ENCODE measurements at places on chromosomes 5 and 9.

- DNase-seq, result no peak
These were observed at the start of gene SMIM32 for GRCh38 chr5:136192526-136193321. Gene SMIM32, minus strand, starts transcription at chr5:136193162. Its CDS starts 638 bp downstream, at chr5:136192524.

DNA sequence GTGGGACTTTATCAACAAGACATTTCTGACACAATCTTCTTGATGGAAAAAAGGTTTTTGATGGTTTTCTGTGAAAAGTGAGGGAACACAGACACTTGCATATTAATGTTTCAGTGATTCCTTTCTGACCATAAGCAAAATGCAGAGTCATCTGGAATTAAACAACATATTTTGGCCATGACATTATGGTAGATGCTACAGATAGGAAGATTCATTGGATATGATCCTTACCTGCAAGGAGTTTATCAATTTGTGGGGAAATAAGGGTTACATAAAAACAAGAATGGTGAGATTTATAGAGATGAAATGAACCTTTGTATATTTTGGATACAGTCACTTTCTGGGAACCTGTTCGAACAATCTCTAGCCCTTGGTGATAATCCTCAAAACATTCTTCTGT, 155.3 kb upstream of the GNA14 start:
- DNase-seq, result no peak

DNA sequence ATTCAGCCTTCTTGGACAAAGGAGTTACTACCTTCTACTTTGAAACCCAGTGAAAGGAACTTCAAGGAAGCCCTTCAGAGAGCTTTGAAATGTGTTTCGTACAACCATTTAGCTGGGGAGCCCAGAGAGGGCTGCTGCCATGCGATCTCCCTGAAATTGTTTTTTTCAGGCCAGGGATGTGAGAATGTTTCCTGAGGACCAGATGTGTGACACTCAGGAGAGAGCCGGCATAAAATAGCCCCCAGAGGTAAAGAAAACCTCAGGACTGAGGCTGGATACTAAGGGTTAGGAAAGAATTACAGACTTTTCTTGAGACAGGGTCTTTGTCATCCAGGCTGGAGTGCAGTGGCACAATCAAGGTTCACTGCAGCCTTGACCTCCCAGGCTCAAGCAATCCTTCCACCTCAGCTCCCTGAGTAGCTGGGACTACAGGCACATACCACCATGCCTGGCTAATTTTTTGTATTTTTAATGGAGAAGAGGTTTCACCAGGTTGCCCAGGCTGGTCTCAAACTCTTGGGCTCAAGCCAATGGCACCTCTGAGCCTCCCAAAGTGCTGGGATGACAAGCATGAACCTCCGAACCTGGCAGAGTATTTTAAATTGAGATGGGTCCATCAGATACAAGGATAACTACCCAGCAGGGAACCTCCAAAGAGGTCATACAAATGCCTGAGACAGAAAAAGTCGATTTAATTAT, 8.4 kb downstream of the RPL37 start:
- DNase-seq, result no peak

GRCh38 chr9:78316166-78316892, 19.4 kb downstream of the PSAT1 start:
- DNase-seq, result no peak

GRCh38 chr5:181173027-181173419, 25.6 kb downstream of the OR2V2 start:
- DNase-seq, result no peak

DNA sequence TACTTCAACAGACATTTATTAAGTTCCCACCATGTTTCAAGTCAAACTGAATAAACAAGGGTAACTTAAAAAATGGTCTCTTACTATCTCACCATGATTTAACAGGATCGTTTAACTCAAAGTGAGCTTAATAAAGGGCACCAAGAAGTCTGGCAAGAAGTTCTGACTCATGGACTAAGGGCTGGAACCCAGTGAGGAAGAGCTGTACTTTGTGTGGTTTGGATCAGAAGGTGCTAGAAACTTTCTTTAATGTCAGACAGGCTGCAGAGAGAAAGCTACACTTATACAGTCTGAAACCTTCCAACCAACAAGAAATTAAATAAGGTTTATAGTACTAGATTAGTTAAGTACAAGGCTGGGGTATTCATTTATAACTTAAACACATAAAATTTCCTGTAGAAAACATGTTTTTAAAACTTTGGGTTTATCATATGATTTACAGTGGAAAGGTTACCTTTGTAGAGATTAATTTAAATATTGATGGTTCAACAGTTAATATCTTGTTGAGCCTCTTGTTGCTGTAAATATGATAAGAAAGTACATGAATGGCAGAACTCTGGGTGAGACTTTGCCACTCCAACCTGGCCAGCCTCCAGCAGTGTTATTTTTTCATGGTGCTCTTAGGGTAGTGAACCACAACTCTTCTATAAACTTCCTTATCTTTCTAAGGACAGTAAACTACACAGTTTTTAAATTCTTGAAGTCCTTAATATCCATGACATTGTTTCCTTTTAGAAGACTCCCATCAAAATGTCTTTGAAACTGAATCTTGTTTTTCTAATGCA, 162.8 kb downstream of the MAN2A1 start:
- DNase-seq, result peak; percentile 77

DNA sequence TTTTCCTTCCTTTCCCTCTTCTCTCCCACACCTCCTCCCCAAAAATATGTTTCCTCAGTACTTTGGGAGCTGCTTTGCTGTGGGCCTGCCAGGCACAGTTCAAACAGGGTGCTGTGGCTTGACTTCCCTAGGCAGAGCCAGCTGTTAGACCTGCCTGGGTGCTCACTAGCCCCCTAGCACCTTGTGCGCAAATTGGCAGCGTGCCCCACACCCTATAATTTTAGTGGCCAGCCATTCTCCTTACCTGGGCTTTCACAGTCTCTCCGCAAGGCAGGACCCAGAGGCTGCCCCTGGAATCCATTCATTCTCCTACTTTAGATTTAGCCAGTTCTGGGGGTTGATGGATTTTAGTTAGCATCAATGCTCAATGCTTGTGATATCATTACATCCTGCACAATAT, 72.3 kb downstream of the ANGPTL2 start:
- no peak for DNase-seq

DNA sequence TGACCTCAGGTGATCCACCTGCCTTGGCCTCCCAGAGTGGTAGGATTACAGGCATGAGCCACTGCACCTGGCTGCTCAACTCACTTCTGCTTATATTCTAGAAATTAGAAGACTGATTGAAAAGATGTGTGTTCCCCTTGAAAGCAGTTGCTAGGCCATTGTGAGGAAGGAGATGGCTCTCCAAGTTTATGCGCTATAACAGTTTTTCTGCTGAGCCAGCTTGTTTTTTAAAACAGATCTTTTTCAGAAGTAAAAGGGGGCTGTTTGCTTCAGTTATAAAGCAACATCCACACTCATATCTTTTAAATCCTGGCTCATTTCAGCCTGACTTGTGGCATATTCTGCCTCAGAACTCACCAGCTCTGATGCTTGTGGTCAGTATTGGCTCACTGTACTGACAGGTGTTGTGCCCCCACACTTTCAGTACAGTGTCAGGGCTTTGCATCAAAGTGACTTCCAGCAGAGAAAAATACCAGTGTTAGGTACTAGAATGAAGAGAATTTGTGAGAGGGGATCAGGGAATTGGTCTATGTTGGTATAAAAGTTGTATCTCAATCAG, 49.4 kb downstream of the NUP214 start:
- no peak for DNase-seq

DNA sequence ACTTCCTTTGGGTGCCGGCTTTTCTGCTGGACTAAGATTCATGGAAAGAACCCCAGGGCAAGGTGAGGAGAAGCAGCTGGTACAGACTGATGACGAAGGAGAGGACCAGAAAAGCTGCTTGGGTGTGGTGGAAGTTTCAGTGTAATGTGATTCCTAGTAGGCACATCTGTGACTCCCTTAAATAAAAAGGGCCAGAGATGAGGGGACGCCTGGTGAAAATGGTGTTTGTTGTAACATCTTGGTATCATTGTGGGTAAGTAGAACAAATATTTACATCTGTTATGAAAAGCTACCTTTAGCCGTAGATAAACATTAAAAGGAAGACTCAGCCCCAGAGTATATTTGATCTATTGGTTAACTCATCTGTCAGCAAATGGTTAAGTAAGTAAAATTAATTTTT, 33.8 kb downstream of the OTULINL start:
- DNase-seq, result no peak

DNA sequence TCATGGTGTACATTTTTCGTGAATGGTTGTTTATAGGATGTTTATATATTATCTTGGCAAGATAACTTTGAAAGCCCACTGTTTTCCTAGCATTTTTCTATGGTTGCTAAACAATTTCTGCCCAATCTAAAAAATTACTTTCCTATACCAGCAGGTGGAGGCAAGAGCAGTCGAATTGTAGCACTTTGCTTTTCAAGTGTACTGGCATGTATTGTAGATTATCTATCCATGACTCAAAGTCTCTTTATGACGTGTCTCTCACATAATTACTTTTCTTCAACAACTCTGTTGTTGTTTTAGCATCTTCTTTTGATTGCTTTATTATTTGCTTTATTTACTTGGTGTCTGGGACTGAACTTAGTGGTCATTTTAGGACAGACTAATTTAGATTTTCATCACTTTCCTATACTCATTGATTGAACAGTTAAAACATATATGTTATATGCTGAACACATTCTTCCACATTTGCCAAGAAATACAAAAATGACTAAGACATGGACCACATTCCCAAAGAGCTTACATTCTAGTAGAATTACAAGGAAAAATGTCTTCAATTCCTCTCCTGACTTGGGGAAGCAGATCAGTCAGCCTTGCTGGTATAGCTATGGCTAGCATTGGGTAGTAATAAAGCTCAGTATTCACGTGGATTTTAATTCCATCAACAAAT, 20.7 kb downstream of the NLN start:
- peak; percentile 84 for DNase-seq

- no peak for DNase-seq
These were observed 114.0 kb downstream of the DNAH5 start for GRCh38 chr5:13830536-13830935.

- DNase-seq, result no peak
These were observed 34.8 kb downstream of the VAV2 start for GRCh38 chr9:133957328-133957727.

- DNase-seq, result no peak
These were observed 295.9 kb downstream of the PRELID2 start for GRCh38 chr5:145539201-145539600.

DNA sequence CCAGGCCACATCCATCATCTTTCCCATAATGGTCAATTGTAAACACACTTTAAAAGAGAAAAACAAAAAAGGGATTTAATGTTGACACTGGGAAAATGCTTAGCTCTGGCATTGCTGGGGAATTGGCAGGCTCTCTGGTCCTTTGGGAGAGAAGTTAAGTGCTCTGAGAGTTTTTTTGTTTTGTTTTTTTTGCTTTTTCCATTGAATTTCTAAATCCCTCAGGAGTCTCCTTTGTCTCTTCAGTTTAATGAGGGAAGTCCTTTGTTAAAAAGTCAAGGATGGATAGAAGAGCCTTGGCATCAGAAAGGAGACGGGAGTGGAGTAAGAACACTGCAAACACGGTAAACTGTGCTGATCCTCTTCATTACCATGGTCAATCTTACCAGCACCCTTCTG, 7.1 kb upstream of the HAND1 start:
- DNase-seq, result no peak

- DNase-seq, result peak; percentile 99
These were observed 156.3 kb upstream of the IER5L start for GRCh38 chr9:129334105-129334935.

DNA sequence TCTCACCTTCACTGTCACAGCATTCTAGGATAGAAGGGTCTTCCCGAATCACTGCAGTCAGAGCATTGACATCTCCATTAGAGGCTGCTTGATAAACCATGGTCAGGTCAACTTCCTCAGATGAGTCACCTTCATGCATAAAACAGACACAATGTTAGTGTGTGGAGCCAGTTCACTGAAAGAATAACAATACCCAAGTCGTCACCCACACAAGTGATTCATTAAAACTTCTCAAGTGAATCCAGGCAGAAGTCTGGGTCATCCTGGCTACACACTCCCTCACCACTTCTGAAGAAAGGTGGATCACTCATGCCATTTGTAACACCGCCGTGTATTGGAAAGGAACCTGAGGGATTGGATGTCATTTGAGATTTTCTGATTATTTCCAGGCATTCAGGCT, 49.6 kb downstream of the ANKRD55 start:
- peak; percentile 97 for DNase-seq

DNA sequence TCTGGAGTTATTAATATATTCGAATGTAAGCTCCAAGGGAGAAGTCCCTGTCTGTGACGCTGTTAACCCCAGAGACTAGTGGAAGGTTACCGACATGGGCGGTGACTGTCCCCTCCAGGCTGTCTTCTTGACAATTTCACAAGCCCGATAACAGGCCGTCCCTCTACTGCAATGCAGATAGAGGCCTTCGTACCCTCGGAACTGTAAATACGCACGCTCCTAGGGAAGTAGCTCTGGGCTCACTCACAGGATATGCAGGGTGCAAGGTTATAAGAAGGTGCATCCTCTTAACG, 680 bp upstream of the RFK start:
- no peak for DNase-seq

- peak; percentile 13 for DNase-seq
These were observed at the start of gene FAM78A for GRCh38 chr9:131276094-131276888. Gene FAM78A, minus strand, starts transcription at chr9:131276510. Its CDS starts 331 bp downstream, at chr9:131276179.

DNA sequence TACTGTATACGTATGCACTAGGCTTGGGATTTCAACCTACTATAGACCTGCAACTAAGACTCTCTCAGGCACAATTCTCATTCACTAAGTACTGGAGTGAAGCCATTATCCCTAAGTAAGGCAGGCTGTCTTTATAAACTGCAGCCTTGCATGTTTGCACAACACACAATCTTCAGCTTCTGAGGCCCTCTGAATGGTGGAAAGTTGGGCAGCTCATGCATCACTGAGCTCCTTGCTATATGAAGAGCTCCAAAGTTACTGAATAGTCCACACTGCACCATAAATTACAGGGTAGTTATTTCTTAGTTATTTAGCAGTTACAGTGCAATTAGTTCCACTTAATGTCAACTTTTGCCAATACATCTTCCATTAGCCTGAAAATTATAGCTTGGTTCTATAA, 384.6 kb downstream of the BRINP1 start:
- no peak for DNase-seq

DNA sequence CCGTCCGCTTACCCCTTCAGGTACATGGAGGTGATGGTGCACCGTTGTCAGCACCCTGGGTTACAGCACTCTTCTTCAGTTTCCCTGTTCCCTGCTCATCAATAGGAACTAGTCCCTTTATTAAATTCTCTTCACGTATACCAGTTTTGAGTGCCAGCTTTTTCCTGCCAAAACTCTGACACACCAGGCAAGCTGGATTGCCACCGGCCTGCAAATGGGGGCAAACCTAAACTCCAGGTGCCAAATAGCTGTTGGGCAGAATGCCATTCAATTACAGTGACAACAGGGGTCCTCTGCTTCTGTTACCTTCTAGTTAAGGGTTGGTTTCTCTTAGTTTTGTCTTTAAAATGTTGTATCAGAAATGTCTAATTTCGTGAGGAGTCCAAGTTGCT, 400.4 kb downstream of the OSTF1 start:
- DNase-seq, result no peak
